ENCODE measurements at places on chromosomes 13 and 19. TPM values are rescaled to one million over a fixed set of nuclear protein-coding genes. Genes with fewer than 3 reads are reported as not detected.

DNA sequence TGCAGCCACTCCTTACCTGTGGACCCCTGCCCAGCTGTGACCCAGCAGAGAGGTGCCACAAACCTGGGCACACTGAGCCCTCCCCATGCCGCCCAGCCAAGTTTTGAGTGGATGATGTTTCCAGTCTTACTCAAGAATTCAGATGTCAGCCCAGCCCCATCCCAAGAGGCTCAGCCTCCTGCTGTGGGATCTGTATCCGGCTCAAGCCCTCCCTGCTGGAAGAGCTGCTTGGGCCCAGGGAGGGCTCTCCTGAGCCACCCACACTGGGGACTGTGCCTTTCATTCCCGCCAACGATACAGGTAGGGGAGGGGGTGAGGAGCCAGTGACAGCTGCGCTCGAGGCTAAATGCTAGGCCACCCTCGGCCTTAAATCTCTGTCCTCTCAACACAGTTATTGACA lies 5.9 kb upstream of the SLC7A9 start:
- no peak for DNase-seq

DNA sequence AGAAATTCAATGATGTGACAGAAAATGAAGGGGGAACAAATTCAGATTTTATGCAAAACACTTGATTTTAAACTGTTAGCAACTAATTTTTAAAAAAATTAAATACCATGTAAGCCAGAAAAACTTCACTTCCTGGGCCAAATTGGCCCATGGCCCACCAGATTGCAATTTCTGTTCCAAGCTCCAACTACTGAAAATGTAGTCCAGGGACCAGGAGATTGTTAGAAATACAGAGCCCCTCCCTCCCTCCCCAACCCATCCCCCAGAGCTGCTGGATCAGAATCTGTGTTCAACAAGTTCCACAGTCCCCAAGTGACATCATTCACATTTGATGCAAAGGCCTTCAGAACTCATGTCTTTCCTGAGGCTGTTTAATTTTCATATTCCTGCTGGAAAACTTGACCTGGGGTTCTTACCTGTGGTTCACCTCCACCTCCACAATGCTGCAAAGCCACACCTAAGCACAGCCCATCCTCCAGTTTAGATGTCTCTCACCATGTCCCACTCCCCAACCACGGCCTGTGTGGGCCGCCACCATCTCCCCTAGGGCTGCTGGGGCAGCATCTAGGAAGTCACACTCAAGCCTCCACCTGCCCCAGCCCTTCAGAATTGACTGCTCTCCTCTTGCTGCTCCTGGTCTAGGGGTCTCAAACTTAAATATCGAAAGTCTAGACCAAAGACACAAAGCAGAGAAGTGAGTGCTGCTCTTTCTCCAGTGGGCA lies 482.0 kb downstream of the UQCRFS1 start:
- no peak for DNase-seq

DNA sequence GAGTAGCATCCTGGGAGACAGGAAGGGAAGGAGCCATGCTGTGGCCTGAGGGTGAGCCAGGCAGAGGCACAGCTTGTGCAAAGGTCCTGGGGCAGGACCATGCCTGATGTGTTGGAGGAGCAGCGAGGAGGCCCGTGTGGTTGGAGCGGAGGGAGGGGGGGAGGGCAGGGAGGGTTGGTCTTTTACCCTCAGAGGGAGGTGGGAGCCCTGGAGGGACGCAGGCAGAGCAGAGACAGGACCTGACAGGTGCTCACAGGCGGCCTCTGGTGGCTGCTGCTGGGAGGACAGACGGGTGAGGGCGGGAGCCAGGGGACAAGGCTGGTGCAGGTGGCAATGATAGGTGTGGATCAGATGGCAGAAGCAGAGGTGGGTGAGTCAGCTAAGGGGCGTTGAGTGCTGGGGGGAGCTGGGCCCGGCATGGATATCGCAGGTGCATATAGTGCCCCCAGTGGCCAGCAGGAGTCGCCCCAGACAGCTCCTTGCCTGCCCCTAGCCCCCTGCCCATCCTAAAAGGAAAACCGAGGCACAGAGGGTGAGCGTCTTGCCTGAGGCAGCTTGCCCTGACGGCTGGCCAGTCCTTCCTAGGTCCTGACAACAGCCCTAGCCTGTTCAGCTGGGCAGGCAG lies 9.8 kb upstream of the GNA15 start:
- DNase-seq: peak; percentile 58

GRCh38 chr19:55094456-55095259 lies 19.0 kb downstream of the EPS8L1 start:
- no peak for DNase-seq

DNA sequence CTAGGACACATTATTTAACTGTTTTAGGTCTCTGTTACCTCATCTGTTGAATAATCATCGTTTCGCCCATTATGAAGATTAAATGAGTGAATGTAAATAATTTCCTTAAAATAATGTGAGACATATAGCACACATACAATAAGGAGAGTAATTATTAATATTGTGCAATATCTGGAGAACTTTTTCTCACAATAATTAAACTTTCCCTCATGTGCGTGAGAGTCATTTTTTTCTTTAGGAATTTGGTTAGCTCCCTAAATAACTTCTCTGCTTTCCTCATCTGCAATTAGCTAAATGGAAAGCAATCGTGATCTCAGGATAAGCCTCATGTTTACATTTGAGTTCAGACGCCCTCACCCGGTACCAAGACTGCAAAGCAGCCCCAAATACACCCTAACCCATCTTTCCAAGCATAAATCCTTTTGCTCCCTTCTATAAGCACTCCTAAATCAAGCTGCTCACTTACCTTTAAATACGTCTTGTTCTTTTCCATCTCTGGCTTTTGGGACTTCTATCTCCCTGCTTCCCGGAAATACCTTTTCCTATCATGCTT lies 78.8 kb downstream of the MZT1 start:
- DNase-seq: peak; percentile 38

- DNase-seq: no peak
Observed at GRCh38 chr13:106499896-106500295, 35.6 kb downstream of the EFNB2 start.

- DNase-seq: peak; percentile 40
Observed at GRCh38 chr19:2983351-2984214, 6.2 kb downstream of the TLE6 start.

DNA sequence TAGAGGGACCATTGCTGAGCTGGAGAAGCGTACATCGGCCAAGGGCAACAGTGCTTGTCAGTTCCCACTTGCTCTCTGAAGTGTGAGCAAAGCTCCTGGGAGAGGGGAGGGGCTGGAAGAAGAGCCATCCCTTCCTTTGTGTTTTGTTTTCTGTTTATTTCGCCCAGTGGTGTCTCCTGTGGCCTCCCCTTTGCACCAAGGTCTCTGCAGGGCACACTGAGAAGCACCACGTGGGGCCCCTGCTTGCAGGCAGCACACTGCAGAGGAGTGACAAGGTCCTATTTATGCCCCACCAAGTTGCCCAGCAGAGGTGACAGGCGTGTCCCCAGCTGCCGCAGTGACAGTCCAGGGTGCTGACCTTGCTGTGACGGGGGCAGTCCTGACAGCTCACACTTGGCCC lies 24.0 kb downstream of the GRIN2D start:
- DNase-seq: no peak

DNA sequence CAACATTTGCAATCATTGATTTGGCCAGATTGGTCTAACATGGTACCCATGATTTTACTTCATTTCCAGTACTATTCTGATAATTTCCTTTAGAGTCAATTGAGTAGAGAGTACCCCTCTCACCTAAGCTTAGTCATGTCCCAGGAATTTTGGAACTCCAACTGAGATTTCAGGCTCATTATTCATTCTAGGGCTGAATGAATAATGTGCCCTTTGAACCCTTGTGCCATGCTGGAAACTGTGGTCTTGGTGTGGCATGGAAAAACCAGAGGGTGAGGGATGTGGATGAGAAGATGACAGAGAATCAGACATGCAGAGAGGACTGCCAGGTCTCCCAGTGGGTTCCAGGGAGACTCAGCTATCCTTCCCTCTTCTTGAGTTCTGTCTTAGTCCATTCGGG lies 30.2 kb downstream of the ITM2B start:
- DNase-seq: no peak

DNA sequence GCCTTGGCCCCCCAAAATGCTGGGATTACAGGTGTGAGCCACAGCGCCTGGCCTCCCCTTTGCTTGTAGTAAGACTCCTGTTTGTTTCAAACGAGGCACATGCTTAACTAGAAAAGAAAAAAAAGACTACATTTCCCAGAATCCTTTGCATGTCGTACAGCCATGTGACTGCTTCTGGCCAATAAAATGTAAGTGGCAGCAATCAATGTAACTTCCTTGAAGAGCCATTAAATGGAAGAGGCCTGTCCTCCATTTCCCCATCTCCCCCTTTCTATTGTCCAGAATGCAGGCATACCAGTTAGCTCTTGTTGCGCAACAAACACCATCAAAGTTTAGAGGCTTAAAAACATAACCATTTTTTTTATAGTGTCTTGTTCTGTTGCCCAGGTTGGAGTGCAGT lies 10.4 kb upstream of the GPR32 start:
- DNase-seq: peak; percentile 25

- no peak for DNase-seq
Observed at GRCh38 chr19:13744174-13744573, 20.1 kb upstream of the MRI1 start.

DNA sequence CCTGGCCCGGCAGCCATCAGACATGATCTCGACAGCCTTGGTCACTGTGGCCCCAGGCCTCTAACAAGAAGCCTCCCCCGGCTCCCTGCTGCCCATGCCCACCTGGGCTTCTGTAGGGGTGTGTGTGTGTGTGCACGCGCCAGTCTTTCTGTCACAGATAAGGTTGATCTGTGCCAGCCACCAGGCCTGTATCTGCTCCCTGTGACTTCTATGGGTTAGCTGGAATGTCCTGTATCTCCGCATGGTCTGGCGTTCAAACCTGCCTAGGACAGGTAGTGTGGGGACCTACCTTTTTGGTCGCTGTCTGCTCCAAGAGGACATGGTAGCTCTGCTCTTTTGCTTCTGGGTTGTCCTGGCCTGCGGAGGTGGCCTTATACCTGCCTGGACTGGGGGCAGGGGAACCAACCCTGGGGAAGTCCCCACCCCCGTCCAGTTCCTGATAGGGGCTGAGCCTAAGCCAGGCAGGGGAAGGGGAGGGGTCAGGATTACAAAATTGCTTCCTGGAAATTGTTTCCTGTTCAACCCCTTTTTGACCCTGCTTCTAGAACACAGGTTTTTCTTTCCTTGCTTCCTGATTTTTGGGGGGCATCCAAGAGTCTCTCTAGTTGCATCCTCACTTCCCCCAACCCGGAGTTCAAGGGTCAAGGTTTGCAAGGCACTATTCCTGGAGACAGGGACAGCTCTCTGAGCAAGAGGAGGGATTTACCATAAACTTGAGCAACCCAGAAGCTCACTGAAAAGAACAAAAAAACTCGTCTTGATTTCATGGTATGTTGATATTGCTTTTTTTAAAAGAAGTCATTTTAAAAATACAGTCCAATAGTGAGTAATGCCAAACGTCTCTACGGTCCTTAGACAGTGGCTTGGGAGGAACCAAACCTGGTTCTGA lies at the start of gene LRG1:
TSS of gene LRG1 (minus strand) at position 344 of the 889 bp plus-strand sequence. CDS start at position 321, 23 bp downstream.
- DNase-seq: peak; percentile 82

GRCh38 chr13:39036212-39036611 lies 1.7 kb downstream of the PROSER1 start:
- peak; percentile 61 for DNase-seq

- no peak for DNase-seq
Observed at GRCh38 chr13:86909318-86909717, 761.9 kb upstream of the SLITRK5 start.

- DNase-seq: no peak
Observed at GRCh38 chr19:31119951-31120690, 229.1 kb downstream of the TSHZ3 start.

DNA sequence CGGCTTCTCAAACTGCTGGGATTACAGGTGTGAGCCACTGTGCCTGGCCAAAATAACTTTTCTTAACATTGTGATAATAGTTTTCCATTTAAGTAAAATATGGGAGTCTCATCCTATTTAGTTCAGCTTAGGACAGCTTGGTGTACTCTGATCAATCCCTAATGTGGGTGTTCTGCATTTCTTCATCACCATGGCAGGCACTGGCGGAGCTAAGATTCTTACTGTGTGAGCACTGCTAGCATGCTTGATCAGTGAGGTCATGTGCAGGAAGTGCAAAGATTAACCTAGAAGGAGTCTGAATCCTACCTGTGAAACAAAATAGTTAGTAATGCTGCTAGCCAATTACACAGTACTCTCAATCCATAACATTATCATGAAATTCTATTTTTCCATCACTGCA lies 1684.2 kb upstream of the SLC10A2 start:
- peak; percentile 52 for DNase-seq

Gene PSG2
- total RNA-seq: not detected

Gene TMEM161A
- 59.0 TPM for total RNA-seq

Gene IL11
- total RNA-seq: 0.31 TPM

Gene REEP6
- total RNA-seq: 23.1 TPM

Gene WDR88
- total RNA-seq: not detected

Gene DIRAS1
- total RNA-seq: not detected

Gene NPAS1
- not detected for total RNA-seq

Gene COMP
- not detected for total RNA-seq

Gene ZNF284
- 0.63 TPM for total RNA-seq

Gene IGSF23
- total RNA-seq: not detected

Gene ZSCAN1
- total RNA-seq: not detected

Measured in HT-29 (cell line).